ENCODE measurements at places on chromosomes 6 and 20.

GRCh38 chr6:93176070-93176469 is 243.3 kb downstream of the EPHA7 start:
- no peak for DNase-seq

- DNase-seq, result no peak
Measured at GRCh38 chr20:54078296-54078984, 8.0 kb upstream of the BCAS1 start.

DNA sequence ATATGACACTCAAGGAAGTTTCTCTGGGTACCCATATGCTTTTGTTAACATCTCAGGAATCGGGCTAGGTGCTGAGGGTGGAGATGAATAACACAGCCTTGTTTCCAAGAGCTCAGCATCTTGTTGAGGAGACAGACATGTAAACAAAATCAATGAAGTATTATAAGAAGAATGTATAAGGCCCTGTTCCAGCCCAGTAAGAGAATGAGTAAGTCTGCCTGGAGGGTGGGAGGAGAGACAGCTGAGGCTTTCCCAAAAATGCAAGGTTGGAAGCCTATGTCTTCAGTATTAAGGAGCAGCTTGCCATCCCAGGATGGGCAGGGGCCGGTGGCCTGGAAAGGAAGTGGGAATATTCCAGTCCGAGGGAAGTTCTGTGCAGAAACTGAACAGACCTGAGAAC is 615.3 kb upstream of the BTBD3 start:
- DNase-seq, result no peak

DNA sequence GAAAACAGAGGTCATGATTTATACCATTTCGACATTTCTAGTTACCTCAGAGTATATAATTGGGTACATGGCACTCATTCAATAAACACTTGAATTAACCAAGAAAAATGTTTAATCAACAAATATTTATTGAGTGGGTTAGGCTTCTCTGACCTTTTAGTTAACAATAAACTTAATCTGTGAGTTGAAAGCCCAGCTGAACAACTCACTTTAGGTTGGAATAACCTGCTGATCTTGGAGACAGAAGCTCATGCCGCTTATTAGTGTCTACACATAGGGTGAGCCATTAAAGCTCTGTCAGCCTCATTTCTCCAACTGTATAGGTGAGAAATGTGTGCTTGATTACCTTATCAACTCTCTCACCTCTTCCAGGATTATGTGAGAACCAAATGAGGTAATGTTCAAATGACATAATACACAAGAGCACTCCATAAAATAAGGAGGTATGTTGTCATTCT is 98.2 kb upstream of the DTNBP1 start:
- no peak for DNase-seq

All from Caki2 (cell line).